ENCODE measurements at places on chromosomes 13 and 19.

- no peak for DNase-seq
Observed at GRCh38 chr19:5492635-5493409, 37.6 kb downstream of the ZNRF4 start.

- no peak for DNase-seq
Observed at GRCh38 chr13:94218951-94219350, 260.5 kb downstream of the DCT start.

- DNase-seq, result no peak
Observed at GRCh38 chr13:22770891-22771290, 409.9 kb upstream of the SGCG start.

DNA sequence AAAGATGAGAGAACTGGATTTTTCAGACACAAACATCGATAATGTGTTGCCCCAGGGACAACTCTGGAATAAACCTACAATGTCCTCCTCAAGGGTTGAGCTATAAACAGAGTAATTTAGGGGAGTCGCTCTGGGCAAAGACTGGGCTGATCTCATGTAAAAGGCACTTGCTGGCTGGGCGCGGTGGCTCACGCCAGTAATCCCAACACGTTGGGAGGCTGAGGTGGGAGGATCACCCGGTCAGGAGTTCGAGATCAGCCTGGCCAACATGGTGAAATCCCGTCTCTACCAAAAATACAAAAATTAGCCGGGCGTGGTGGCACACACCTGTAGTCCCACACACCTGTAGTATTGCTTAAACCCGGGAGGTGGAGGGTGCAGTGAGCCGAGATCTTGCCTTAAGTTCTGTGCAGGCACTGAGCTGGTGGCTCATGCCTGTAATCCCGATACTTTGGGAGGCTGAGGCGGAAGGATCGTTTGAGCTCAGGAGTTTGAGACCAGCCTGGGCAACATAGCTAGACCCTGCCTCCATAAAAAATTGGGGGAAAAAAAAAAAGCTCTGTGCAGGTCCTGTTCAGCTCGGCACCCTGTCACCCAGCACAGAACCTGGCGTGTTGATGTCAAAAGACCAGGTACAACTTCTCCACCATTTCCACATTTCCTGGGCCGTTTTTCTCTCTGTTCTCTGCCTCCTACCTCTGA is 1.4 kb downstream of the TIMM44 start:
- DNase-seq, result no peak

DNA sequence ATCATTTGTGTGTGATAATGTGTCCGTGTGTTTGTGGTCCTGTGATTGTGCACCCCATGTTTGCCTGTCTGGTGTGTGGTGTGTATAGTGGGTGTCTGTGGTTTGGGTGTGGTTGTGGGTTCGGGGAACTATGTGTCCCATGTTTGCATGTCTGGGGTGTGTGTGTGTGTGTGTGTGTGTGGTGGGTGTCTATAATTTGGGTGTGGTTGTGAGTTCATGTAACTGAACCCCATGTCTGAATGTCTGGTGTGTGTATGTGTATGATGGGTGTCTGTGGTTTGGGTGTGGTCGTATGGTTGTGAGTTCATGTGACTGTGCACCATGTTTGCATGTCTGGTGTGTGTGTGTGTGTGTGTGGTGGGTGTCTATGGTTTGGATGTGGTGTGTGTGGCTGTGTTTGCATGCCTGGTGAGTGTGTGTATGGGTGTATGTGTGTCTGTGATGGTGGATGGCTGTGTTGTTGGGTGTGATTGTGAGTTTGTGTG is 11.1 kb upstream of the NFIX start:
- no peak for DNase-seq

GRCh38 chr13:104750377-104750776 is 1684.2 kb upstream of the SLC10A2 start:
- no peak for DNase-seq

DNA sequence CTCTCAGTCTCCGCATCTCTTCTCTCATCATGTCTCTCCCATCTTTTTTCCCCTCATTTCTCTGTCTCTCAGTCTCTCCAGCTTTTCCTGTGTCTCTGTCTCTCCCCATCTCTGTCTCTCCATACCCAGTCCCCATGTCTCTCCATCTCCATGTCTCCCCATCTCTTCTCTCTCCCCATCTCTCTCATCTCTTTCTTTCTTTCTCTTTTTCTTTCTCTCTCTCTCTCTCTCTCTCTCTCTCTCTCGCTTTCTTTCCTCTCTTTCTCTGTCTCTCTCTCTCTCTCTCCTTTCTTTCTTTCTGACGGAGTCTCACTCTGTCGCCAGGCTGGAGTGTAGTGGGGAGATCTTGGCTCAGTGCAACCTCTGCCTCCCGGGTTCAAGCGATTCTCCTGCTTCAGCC is 12.6 kb upstream of the NFIX start:
- no peak for DNase-seq

GRCh38 chr19:55644191-55644833 is 863 bp downstream of the ZNF581 start:
- DNase-seq, result no peak

DNA sequence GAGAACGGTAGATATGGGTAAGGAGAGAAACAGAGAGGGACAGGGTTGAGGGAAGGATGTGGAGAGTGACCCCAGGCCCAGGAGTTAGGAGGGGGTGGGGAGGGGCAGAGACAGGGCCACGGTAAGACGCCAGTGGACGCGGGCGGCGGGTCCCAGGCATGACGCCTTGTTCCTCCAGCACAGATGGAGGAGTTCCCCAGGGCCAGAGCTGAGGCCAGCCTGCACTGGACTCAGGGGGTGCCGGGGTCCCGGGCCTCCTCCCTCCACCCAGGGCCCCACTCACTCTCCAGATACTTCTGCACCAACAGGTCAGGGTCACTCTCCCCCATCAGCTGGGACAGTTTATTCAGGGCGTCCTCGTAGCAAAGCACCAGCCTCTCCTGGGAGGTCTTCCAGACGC is 22.0 kb upstream of the EMP3 start:
- DNase-seq, result no peak

DNA sequence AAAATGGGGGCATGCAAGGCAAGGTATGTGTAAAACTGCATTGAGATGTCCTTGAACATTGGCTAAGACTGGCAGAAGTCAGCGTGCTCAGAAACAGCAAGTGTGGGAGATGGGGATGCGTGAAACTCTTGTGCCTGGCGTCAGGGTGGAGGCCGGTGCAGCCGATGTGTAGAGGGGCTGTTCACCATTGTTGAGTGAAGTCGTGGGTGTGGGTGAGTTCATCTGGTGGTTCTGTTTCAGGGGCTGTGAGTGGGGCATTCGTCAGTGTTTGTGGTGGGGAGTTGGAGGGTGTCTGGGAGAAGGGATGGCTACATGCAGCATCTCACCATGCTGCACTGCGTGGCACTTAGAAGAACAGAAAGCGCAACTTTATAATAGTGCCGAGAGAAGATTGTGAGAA is 11.4 kb upstream of the MIA start:
- no peak for DNase-seq

GRCh38 chr19:47284324-47284899 is 9.7 kb downstream of the INAFM1 start:
- no peak for DNase-seq

DNA sequence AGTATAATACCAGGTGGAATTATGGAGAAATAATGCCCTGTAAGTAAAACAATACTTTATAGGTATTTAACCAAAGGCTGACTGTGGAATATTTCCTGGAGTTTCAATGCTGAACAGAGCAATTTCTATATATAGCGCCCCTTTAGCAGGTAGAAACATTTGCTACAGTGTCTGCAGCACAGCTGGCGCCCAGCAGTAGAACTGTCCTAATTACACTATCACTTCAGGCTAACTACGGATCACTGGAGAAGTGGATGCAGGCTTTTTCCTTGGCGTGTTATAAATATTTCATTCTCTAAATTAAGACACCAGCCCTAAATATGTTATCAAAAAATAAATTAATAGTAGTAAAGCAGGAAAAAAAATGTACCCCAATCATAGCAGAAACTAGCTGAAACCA is 3.1 kb downstream of the SHISA2 start:
- DNase-seq, result no peak

- no peak for DNase-seq
Observed at GRCh38 chr13:65292488-65292901, 1937.6 kb downstream of the PCDH9 start.

- DNase-seq, result peak; percentile 76
Observed at GRCh38 chr19:18274781-18275356, 617 bp upstream of the IQCN start.

DNA sequence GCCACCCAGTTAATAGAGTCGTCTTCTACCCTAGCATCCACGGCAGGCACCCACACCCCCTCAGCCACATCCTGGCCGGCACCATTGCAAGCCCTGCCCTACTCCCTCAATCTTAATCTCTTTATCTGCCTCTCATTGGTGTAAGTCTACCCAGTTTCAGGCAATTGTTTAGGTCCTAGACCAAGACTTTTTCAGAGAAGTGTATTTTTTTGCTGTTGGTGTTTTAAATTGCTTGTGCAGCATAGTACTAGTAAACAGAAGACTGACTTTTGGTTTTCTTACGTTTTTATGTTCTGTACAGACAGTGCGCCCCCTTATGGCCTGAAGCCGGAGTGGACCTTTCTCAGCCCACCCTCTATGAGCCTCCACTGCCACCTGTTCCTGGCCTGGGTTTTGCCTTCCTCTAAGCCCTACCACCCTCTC is 2.3 kb upstream of the LCP1 start:
- no peak for DNase-seq

DNA sequence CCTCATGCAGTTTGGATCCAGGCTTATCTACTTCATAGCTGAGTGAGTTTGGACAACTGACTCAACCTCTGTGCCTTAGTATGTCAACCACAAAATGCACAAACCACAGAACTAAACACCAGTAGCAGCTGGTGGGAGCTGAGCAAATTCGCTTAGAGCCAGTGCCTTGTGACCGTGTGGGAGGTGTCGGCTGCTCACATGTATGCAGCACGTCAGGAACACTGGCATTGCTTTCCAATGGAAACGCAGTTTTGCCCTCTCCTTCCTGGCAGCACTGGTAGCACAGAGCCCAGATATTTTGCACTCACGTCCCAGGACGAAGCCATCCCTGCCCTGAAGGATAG is 8.3 kb upstream of the NTN5 start:
- DNase-seq, result no peak

GRCh38 chr13:114311387-114311786 is 2.9 kb upstream of the CHAMP1 start:
- no peak for DNase-seq

GRCh38 chr19:50465986-50466705 is 10.2 kb upstream of the EMC10 start:
- no peak for DNase-seq

GRCh38 chr19:13788991-13789390 is 6.3 kb upstream of the ZSWIM4 start:
- DNase-seq, result no peak

GRCh38 chr13:37868691-37869505 is 674 bp downstream of the TRPC4 start:
- DNase-seq, result no peak

GRCh38 chr19:42081584-42082203 is 5.7 kb downstream of the ZNF574 start:
- no peak for DNase-seq

DNA sequence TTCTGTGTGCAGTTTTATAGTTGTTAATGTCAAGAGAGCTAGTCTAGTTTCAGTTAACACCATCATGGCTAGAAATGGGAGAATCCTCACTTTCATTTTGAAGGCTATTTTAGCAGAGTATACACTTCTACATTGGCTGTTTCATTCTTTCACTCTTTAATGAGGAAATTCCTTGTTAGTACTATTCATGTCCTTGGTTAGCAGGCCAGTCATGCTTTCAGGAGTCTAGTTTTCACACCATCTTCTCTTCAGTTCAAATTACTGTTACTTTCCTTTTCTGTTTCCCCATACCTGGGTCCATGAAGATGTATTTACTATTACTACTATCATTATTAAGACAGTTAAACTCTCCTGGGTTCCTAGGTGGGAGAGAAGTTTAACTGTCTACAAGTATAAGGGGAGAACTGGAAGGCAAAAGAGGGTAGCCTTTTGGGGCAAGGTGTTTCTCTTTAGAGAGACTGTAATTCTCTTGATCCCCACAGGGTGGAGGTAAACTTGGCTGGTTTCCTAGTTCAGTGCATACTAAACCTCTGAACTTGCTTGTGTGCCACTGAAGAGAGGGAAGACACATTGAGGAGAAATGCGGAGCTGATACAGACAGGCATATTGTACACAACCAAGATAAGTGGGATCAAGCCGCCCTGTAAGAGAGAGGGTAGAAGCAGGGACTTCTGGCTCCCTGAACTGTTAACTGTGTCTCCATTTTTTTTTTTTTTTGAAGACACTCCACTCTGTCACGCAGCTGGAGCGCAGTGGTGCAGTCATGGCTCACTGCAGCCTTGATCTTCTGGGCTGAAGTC is 41.3 kb upstream of the IGFL4 start:
- no peak for DNase-seq

DNA sequence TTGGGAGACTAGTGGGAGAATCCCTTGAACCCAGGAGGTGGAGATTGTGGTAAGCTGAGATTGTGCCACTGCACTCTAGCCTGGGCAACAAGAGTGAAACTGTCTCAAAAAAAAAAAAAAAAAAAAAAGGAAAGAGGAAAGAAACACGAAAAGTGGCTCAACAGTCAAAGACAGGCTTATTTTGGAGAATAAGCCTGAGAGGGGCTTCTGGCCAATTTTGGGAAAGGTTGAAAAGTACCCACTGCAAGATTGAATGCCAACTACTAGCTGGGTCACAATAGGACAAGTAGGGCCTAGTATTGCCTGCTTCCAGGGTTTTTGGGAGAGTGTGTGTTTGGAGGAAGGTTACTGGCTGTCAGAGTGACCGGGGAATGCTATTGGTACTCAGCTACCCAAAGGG is 17.2 kb downstream of the FBXO17 start:
- no peak for DNase-seq

DNA sequence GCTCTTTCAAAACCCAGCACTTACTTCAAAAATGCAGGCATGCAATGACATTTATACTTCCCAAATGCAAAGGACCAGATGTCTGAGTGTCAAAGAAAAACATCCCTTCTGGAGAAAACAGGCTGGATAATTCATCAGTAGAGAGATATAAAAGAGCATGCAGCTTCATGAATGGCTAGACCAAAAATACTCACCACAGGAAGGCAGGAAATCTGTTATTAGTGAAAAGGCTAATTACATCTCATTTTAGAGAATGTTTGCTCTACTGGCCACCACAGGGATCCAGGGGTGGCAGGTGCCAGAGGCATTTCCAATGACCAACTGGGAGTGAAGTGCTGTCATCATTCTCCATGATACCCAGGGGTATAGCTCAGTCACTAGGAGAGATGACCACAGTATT is 106.5 kb downstream of the LHFPL6 start:
- no peak for DNase-seq

DNA sequence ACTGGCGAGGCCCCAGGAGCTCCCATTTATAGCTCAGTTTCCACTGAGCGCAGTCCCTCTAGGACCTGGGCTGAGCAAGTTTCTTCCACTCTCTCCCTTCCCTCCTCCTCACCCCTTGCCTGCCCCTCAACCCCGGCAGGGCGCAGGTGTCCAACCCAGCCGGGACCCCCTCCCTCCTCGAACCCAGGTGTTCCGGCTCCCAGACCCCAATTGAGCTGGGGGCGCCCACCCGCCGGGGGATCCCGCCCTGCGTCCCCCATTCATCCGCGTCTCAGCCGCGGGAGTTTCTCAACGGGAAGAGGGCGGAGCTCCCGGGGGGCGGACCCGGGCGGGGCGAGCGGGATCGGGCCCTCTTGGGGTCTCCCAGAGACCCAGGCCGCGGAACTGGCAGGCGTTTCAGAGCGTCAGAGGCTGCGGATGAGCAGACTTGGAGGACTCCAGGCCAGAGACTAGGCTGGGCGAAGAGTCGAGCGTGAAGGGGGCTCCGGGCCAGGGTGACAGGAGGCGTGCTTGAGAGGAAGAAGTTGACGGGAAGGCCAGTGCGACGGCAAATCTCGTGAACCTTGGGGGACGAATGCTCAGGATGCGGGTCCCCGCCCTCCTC is at the start of gene KIRREL2:
KIRREL2 (plus strand) TSS at position 366 of the 604 bp plus-strand sequence; CDS start at position 575, 209 bp downstream.
- DNase-seq, result no peak

- no peak for DNase-seq
Observed at GRCh38 chr19:47492137-47492533, 8.1 kb upstream of the KPTN start.
